Neural progenitor cell (in vitro differentiated cells): ENCODE measurements at places on chromosomes 5 and 9. TPM values are rescaled to one million over a fixed set of nuclear protein-coding genes. Genes with fewer than 3 reads are reported as not detected.

DNA sequence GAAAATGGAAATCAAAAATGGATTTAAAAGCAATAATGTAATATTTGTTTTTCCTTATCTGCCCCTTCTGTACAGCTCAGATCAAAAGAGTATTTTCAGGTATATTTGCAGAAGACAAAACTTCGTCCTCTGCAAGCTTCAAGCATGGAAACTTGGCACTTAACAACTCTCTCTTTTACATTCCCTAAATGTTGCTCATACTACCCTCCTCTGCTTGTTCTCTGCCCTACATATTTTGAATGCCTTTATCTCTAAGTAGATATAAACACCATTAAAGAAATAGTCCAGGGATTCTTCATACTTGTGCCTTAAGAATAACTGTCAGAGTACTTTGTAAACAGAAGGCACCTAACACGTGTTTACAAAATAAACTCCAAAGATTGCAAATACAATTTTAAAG, 19.2 kb upstream of the SMC2 start:
- no peak overlapping the region for H3K4me3 ChIP-seq
- no peak overlapping the region for H3K27ac ChIP-seq
- DNase-seq, result no peak

GRCh38 chr9:127139775-127140174, 17.3 kb upstream of the ANGPTL2 start:
- no peak overlapping the region for H3K4me3 ChIP-seq
- H3K27me3 ChIP-seq, result no peaks in the 10 kb centered on the region
- peaks cover 15% of the 10 kb centered on the region for H3K4me1 ChIP-seq
- H3K27ac ChIP-seq, result no peak overlapping the region

DNA sequence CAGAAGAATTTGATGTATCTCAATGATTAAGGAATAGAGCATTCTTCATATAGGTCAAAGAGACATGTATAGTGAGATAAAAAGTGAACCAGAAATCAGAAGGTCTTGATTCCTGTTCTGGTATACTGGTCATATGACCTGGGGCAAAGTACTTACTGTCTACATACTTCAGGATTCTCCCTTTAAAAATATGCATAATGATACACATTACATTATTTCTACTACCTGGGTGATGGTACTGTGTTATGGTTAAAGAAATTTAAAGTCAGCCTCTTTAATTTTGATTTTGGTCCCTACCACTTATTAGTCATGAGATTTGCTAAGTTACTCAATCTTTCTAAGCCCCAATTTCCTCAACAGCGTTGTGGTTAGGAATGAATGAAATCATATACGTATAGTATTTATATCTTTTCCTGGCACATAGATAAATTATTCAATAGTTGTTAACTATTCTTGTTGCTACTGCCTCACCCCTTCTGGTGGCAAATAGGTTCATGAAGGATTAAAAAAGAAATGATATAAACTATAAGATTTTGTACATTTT, 984.1 kb downstream of the TLE4 start:
- no peak overlapping the region for H3K4me3 ChIP-seq
- H3K4me1 ChIP-seq, result peaks cover 21% of the 10 kb centered on the region
- no peak overlapping the region for H3K27ac ChIP-seq
- no peaks in the 10 kb centered on the region for H3K27me3 ChIP-seq
- no peaks in the 10 kb centered on the region for H3K36me3 ChIP-seq
- no peak for DNase-seq

DNA sequence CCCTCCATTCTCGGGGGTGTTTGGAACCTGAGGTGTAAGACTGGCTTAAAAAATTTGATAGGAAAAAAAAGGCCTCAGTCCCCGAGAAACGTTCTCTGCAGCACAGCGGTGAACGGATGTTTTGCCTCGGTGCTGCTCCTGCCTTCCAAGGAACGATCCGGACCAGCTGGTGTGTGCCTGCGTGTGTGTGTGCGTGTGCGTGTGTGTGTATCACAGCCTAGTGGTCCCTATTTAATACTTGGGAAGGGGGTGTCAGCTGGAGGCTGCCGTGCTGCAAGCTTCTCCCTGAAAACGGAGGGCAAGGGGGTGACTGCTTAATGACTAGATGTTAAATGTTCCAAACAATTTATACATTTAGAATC, 76.9 kb downstream of the LHX2 start:
- no peak for DNase-seq
- H3K36me3 ChIP-seq, result no peaks in the 10 kb centered on the region
- H3K4me1 ChIP-seq, result no peaks in the 10 kb centered on the region
- no peak overlapping the region for H3K27ac ChIP-seq
- no peaks in the 10 kb centered on the region for H3K27me3 ChIP-seq

AQP7 gene
- 0.25 TPM in 1 of 2 replicates, not detected in the other for total RNA-seq

MLANA gene
- total RNA-seq, result not detected in 2 replicates

- no peak overlapping the region for H3K4me3 ChIP-seq
- no peaks in the 10 kb centered on the region for H3K27me3 ChIP-seq
- H3K27ac ChIP-seq, result no peak overlapping the region
- peaks cover 4% of the 10 kb centered on the region for H3K4me1 ChIP-seq
Measured at GRCh38 chr9:115240676-115241075, 122.7 kb upstream of the TNC start.

DNA sequence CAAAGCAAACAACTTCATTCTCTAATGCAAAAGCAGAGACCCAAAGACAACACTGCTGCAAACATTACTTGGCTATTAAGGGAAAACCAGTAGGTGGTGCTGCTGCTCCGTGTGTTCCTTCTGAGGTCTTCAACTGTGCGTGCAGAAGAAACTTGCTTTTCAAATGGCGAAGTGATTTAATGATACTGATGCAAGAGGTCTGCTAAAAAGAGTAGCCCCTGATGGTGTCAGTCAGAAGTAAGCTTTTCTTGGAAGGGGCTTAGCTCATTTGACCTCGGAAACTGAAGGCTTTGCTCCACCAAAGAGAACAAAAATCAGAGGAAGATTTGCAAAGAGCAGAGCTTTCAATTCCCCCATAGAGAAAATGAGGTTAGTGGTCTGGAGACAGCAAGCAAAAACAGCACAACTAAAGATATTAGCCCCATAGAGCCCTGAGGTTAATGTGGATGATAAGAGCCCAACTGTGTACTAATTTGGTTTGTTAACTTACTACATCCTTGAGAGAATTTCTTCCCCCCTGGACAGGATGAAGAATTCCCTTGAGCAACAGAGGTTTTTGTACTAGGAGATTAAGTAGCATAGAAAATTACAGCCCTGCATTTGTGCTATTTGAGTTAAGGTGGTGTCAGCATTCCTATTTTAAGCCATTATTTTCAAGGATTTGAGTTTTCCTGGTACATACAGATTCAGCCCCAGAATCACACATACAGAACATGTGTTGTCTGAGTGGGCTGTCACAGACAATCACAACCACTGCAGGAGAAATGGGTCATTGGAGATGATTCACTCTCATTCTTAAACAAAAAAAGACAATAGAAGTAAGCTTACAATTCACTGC, 153.2 kb upstream of the C9orf72 start:
- H3K36me3 ChIP-seq, result no peaks in the 10 kb centered on the region
- peaks cover 20% of the 10 kb centered on the region for H3K4me1 ChIP-seq
- H3K4me3 ChIP-seq, result no peak overlapping the region
- peak; percentile 90 for DNase-seq
- no peaks in the 10 kb centered on the region for H3K27me3 ChIP-seq

GRCh38 chr5:175847503-175847902, 23.9 kb upstream of the CPLX2 start:
- H3K4me3 ChIP-seq, result no peak overlapping the region
- no peak overlapping the region for H3K27ac ChIP-seq
- DNase-seq, result peak; percentile 80
- no peaks in the 10 kb centered on the region for H3K27me3 ChIP-seq
- H3K36me3 ChIP-seq, result no peaks in the 10 kb centered on the region

PDCD1LG2 gene
- not detected in 2 replicates for total RNA-seq

GRCh38 chr5:57754616-57755015, 272.0 kb upstream of the ACTBL2 start:
- H3K27me3 ChIP-seq, result no peaks in the 10 kb centered on the region
- no peak overlapping the region for H3K27ac ChIP-seq
- no peaks in the 10 kb centered on the region for H3K36me3 ChIP-seq
- H3K4me1 ChIP-seq, result no peaks in the 10 kb centered on the region

C6 gene
- total RNA-seq, result not detected in 2 replicates
